NCI-H526 (cell line): ENCODE measurements at places on chromosomes 4 and X.

GRCh38 chr4:166700592-166700991, 533.7 kb downstream of the SPOCK3 start:
- no peak for DNase-seq

DNA sequence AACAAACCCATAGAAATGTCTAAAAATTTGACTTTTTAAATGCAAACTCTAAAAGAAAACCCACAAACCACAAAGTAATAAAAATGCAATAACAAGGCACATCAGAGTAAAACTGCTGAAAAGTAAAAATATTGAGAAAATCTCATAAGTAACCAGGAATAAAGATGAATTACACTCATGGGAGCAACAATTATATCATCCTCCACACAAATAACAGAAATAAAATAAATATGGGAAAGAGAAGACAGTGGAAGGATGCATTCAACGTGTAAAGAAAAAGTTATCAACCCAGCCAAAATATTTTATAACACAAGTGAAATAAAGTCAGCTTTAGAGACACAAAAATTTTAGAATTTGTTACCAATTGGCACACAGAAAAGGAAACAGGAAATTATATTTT, 1420.2 kb downstream of the PCDH18 start:
- DNase-seq = no peak

- DNase-seq = no peak
Observed at GRCh38 chrX:44816367-44816766, 27.5 kb upstream of the DUSP21 start.

GRCh38 chrX:29491659-29492058, 723.7 kb upstream of the MAGEB2 start:
- no peak for DNase-seq

DNA sequence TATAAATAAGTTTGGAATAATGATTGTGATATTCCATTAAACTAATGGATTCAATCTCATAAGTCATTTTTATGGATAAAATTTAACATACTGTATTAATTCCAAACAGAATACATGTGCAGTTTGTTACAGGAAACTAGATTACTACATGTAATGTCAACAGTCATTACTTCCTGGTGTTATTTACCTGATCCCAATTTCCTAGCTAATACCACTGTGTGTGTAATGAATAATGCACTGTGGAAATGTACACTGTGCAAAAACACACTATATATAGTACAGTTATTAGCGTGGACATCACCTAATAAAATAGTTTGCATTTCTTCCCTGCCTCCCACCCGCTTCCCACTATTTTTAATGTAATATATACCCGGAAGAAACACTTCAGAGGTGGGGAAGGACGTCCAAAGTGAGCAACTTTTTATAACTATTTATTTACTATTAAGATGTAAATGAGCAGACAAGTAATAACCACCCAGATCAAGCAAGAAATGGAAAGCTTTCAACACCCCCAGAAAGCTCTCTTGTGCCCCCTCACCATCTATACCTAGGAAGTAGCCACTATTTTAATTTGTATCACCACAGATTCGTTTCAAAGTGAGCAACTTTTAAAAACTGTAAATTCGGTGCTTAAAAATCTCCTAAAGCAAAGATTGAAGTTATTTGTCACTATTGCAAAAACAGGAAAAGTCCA, 219.1 kb downstream of the THOC2 start:
- no peak for DNase-seq

- peak; percentile 35 for DNase-seq
Observed at GRCh38 chrX:427812-428725, 41.4 kb upstream of the PPP2R3B start.

DNA sequence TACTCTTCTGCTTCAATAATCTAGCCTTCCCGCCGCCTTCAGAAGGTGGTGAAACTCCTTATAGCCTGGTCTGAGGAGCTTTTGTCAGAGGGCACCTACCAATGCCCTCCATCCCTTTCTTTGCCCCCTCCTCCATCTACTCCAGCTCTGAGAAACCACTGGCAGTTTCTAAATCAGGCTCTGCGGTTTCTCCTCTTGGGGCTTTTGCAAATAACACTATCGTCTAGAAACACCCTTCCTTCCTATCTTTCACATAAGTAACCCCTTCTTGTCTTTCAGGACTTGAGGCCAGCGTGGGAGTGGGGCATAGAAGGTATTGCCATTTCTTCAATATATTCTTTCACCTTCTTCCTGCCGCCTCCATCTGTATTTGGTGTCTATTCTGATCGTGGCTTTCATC, 1.2 kb upstream of the EFHC2 start:
- DNase-seq = no peak

DNA sequence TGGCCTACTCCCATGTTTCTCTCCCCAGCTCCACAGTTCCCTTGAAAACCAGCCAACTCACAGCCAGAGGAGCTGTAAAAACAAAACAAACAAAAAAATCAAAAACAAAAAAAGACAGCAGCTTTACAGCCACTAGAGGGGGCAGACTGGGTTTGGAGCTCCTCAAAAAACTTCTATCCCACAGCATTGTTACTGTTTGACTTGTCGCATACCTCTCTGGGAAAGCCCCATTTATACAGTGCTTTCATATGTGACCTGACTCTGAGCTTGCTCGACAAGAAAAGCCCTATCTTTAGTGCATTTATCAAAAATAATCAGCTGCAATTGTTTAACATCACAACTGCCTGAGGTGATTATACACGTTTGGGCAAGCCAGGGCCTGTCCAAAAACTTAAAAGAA, 21.6 kb downstream of the TSPAN6 start:
- peak; percentile 24 for DNase-seq

DNA sequence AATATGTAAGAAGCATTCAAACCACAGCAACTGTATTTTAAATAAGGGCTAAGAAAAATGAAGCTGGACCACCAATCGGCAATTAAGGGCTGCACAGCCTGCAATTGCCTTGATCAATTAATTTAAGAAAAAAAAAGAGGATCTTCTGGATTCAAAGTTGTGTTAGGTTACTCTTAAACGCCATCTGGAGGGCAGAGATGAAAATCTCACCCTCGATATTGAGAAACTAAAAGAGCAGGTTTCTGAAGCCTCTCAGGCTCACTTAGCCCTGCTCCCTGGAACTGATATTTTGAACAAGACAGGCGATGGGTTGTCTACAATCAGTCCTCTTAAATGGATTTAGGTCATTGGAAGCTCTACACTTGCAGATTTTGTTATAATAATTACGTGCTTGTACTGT, 579.4 kb downstream of the GRXCR1 start:
- no peak for DNase-seq

DNA sequence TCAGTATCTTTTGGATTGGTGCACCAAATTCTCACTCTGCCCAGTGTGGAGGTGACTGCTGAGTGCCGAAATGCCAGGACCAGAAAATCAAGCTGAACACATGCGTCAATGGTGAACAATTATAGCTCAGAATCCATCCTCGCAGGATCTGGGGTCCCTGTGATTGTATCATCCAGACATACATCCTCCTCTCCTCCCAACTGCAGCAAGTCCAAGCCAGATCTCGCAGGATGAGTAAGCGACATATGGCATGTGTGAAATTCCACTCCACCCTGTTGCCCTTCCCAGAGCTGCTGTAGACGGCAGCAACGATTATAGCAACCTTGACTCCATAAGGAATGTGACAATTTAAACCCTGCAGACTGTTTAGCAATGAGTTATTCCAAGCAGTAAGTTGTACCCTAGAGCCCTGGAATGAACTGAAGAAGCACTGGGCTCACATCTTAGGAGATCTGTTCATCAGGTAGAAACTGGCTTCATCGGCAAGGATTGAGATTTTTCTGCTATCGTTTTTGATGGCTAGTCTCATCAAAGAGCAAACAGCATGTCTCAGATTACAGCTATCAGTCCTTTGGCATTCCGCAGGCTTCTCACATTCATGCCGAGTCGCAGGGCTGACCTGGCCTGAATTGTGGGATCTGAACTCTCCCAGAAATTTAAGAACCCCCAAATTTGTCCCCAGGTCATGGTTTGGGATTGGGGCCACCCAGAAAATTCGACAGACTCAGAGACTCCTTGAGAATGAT, 35.5 kb upstream of the SORBS2 start:
- peak; percentile 38 for DNase-seq

DNA sequence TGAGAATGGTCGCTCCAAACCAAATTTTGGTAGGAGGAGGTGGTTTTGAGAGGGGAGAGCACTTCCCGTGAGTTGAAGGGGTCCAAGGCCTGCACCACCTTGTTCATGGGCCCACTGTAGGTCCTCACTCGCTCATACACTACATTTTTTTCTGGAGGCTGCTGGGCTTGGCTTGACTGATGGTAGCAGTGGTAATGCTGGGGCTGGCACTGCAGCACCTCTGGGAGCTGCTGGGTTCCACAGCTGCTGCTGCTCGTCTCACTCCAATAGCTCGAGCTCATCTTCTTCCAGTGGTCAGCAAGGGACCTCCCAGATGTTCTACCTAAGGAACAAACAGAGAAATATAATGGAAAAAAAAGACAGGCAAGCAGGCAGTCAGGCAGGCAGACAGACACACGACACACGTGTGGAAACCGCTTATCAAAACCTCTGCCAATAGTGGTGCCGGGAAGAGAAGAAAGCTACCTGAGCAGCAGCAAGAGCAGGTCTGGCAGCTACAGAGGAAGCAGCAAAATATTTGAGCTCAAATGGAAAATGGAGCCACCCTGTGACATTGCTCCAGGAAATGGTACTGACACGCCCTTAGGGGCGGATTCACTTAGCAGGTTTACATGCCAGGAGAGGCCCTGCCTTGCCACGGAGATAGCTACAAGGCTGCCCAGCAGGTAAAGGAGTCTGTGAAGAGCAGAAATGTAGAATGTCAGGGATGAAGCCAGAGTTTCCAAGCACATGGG, at the start of gene POF1B:
POF1B (minus strand) TSS at position 492 of the 734 bp plus-strand sequence; CDS start at position 281, 211 bp downstream.
- peak; percentile 84 for DNase-seq
